NCI-H2081 (cell line): ENCODE measurements at places on chromosomes 16 and 17.

DNA sequence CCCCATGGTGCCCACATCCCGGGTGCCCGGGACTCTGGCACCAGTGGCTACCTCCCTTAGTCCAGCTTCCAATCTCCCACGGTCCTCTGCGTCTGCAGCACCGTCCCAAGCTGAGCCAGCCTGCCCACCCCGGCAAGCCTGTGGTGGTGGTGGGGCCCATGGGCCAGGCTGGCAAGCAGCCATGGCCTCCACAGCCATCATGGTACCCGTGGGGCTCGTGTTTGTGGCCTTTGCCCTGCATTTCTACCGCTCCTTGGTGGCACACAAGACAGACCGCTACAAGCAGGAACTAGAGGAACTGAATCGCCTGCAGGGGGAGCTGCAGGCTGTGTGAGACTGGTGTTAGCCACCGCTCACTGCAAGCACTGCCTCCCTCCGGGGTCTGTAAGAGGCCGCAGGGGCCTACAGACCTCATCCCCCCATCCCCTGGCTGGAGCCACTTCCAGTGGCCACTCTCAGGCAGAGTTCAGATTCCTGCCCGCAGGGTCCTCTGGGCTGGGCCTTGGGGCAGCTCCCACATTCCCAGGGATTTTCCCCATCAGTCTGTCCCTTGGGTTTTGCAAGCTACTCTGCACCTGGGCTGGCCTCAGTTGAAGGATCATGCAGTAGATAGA is 3.9 kb upstream of the SETD1A start:
- peak; percentile 69 for DNase-seq

DNA sequence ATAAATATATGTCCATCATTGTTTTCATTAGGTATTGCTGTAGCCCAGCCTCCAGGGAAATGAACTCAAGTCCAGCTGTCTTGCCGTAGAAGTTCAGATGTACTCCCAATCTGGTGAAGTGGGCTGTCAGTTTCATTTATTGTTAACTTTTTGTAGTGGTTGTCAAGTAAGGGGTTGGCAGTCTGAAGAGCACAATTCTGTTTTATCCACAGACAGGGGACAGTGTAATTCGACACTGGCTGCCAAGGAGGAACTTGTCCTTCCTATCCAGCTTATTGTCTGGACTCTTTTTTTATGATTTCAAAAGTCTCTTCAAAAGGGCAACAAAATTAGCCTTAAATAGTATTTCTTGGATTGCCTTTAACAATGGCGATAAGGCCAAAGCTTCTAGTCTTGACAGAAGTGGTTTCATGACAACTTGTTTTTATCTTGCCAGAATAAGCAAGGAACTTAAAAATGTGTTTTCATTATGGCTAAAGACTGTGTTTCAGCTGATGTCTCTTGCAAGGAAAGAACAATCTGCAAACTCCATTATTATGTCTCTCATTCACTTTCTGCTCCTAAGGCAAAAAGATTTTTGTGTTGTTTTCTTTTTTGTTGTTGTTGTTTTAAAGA is 73.9 kb upstream of the TANC2 start:
- no peak for DNase-seq

DNA sequence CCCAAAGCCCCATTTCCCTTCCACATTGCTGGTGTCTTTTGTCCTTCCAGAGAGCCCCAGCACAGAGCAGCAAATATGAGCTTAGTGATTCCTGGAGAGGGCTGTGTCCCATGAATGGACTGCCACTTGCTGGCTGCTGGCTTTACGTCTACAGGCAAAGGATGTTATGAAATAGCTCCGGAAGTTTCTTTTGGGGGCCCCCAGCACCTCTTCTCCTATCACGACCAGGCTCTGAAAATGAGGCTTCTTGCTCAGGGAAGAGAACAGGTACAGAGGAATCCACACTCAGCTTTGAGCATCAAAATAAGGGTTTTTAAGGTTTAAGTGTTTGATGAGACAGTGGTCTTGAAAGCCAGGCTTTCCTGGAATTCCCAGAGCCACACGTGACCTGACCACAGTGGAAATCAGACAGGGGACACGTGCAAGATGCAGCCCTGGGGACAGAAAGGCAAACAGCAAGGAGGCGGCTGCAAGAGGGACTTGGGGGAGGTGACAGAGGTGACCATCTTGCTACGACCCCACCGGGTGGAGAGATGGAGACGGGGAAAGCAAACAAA is 58.1 kb downstream of the ZDHHC7 start:
- DNase-seq = no peak

DNA sequence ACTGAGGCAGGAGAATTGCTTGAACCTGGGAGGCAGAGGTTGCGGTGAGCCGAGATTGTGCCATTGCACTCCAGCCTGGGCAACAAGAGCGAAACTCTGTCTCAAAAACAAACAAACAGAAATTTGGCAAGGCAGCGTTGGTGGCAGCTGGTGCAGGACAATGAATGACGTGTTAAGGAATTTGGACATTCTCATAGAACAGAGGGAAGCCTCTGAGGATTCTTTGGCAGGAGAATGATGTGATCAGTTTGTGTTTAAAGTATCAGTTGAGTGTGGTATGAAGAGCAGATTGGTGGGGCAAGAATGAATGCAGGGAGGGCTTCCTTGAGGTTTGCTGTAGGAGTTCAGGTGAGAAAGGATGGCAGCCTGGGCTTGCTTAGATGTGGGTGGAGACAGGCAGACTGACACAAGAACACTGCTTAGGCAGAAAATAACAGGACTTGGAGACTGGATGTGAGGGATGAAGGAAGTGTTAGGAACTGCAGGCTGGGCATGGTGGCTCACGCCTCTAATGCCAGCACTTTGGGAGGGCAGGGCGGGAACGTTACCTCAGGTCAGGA is 4.8 kb downstream of the CYB5D2 start:
- DNase-seq = no peak

DNA sequence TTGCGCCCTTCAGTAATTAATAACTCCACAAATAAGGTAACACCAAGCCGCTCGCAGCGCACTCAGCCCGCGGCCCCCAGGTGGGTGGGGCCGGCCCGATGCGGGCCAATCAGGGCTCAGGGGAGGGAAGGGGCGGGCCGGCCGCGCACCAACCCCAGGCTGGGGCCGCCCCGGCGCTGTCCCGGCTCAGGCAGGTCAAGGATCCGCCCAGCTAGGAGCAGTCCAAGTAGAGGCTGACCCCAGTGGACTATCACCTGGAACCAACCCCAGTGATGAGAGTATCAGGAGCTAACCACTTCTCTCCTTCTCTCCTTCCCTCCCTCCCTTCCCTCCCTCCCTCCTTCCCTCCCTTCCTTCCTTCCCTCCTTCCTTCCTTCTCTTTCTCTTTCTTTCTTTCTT is 110.8 kb downstream of the C16orf78 start:
- no peak for DNase-seq

- no peak for DNase-seq
Observed at GRCh38 chr16:9297437-9298113, 206.1 kb downstream of the HAPSTR1 start.

DNA sequence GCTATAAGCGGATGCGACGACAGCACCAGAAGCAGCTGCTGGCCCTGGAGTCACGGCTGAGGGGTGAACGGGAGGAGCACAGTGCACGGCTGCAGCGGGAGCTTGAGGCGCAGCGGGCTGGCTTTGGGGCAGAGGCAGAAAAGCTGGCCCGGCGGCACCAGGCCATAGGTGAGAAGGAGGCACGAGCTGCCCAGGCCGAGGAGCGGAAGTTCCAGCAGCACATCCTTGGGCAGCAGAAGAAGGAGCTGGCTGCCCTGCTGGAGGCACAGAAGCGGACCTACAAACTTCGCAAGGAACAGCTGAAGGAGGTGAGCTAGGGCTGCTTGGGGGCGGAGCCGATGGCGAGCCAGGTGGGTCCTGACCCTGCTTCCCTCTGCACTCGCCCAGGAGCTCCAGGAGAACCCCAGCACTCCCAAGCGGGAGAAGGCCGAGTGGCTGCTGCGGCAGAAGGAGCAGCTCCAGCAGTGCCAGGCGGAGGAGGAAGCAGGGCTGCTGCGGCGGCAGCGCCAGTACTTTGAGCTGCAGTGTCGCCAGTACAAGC is 10.1 kb downstream of the HIRIP3 start:
- DNase-seq = no peak

DNA sequence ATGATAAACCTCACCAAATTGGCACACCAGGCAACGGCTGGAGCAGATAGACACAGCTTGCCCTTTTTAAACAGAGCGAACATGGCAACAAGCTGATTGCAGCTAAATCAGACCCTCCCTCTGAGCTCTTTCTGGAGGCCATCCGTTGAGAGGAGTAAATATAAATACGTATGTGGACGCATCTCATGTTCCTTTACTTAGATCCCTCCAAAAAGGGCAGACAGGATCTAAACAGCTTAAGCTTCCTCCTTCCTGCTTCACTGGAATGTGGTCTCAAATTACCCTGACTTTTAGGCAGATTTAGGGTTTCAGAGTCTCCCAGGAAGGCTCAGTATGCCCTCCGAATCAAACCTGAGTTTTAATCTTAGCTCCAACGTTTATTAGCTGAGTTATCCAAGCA is 204.7 kb upstream of the GOT2 start:
- no peak for DNase-seq

DNA sequence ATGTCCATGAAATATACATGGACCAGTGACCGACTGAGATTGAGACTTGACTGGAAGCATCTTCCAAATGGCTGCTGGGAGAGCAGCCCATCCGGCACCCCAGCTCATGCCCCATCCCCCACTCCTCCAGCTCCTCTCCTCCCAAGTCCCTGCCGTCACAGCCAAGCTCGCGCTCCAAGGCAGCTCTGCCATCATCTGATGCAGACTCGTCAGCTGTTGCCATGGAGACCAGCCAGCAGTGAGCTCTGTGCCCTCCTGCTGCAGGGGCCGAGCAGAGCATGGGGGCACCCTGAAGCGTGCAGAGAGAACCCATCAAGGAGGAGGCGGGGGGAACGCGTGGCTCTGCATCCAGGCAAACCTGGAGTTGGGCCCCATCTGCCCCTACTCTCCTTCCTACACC is 74.5 kb upstream of the TNRC6C start:
- DNase-seq = no peak

GRCh38 chr16:49181791-49182518 is 99.7 kb downstream of the CBLN1 start:
- DNase-seq = no peak

DNA sequence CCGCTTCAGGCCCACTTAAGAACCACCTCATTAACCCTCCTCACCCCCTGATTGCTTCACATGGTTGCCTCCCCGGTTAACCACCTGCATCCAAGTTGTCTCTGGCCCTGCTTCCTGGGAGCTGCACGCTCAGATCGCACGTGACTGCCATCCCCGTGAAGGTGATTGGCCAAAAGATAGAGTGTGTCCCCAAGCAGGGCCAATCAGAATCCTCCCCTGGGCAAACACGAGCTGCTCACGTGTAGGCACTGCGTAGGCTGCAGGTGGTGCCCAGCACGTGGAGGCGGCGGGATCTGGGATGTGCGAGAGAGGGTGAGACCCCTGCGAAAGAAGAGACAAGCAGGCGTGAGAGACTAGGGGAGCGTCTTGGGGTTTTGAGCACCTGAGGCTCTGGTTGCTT is 111.8 kb upstream of the CRHR1 start:
- DNase-seq = no peak

GRCh38 chr16:58498341-58499091 is 1.4 kb upstream of the NDRG4 start:
- no peak for DNase-seq

DNA sequence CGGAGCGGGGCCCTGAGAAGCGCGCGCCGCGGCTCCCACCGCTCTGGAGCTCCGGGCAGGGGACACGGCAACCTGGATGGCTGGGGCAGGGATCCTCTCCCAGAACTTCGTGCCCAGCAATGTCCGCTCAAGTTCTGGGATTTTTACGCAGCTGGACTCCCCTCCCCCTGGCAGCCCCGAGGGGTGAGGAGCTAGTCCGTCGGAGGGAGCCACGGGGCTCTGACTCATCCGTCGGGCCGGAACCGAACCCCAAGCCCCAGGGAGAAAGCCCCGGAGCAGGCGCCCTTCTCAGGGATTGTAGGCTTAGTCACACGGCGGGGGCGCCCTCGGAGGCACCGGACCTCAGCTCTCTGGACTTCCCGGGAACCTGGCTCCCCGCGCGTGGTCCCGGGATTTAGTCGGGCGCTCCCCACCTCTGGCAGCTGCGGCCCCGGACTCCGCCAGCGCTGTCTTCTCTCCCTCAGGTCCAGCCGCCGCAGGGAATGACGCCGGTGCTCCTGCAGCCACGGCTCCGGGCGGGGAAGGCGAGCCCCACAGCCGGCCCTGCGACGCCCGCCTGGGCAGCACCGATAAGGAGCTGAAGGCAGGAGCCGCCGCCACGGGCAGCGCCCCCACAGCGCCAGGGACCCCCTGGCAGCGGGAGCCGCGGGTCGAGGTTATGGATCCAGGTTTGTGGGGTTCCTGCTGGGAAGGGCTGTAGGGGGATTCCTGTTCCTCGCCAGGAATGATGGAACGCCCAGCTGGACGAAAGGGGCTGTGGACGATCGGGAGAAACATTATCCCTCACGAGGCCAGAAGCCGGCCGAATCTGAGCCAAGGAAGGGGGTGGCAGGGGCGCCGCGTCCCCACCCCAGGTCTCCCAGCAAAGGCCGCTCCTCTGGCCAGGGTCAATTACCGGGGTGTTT is 830 bp downstream of the SPHK1 start:
- DNase-seq = no peak

DNA sequence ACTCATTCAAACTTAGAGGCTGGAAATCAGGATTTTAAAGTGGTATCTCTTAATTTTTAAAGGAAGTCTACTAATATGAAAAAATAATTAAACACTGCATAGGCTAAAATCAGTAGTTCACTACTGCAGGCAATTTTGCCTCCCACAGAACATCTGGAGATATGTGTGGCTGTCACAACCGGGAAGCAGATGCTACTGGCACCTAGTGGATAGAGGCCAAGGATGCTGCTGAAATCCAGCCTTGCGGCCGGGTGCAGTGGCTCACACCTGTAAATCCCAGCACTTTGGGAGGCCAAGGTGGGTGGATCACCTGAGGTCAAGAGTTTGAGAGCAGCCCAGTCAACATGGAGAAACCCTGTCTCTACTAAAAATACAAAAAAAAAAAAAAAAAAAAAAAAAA is 473.9 kb downstream of the XYLT1 start:
- DNase-seq = no peak

DNA sequence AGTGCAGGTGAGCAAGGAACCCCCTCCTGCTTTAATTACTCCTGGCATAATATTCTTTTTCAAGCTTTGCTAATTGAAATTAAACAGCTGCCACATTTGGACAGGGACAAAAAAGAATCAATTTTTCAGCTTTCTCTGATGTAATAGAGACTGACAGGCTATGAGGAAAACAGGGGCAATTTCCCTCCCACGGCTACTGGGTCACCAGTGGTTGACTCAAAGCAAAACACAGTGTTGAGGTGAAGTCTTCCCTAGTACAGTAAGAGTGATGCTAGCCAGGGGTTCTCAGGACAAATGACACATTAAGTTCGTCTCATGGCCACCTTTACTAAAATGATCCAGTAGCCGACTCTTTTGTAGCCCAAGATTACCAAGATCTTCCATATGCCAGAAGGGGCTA is 38.6 kb upstream of the PMFBP1 start:
- DNase-seq = no peak

- DNase-seq = no peak
Observed at GRCh38 chr16:72959301-72959996, 88.5 kb downstream of the ZFHX3 start.
